ENCODE measurements at places on chromosomes 1 and 21. TPM values are rescaled to one million over a fixed set of nuclear protein-coding genes. Genes with fewer than 3 reads are reported as not detected.
A peak's percentile ranks its signal among the peaks of the same experiment; 100 is the strongest.

- no peak overlapping the region for H3K4me3 ChIP-seq
- H3K27me3 ChIP-seq = no peaks in the 10 kb centered on the region
- no peaks in the 10 kb centered on the region for H3K36me3 ChIP-seq
These were observed 296.2 kb upstream of the VAMP3 start for GRCh38 chr1:7474786-7475502.

- H3K4me1 ChIP-seq = peaks cover 5% of the 10 kb centered on the region
- H3K4me3 ChIP-seq = no peak overlapping the region
- DNase-seq = peak; percentile 70
- H3K27ac ChIP-seq = no peak overlapping the region
These were observed 92.5 kb downstream of the LACTBL1 start for GRCh38 chr1:22880174-22880601.

- peaks cover 11% of the 10 kb centered on the region for H3K4me1 ChIP-seq
- DNase-seq = no peak
- peaks cover 14% of the 10 kb centered on the region for H3K36me3 ChIP-seq
- H3K27ac ChIP-seq = no peak overlapping the region
These were observed 1.5 kb upstream of the PLK3 start for GRCh38 chr1:44798481-44799365.

- H3K27me3 ChIP-seq = no peaks in the 10 kb centered on the region
- H3K27ac ChIP-seq = peak overlapping the region; percentile 68
- peaks cover 19% of the 10 kb centered on the region for H3K36me3 ChIP-seq
- peaks cover 9% of the 10 kb centered on the region for H3K4me1 ChIP-seq
These were observed 456 bp downstream of the TOMM40L start for GRCh38 chr1:161226320-161226711.

DNA sequence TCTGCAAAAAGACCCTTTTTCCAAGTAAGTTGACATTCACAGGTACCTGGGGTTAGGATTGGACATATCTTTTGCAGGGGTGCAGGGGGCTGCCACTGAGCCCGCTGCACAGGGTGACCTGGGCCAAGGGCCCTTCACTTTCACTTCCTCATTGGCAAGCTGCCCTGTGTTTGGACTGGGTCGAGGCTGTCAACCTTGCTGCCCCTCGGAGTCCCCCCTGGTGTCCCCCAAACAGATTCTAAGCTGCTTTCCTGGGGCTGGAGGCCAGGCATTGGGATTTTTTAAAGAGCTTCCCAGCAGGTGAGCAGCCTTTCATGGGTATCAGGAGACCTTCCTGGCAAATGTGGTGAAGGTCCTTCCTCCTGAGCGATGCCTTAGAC is 7.9 kb upstream of the UMODL1 start:
- no peak overlapping the region for H3K27ac ChIP-seq
- H3K36me3 ChIP-seq = no peaks in the 10 kb centered on the region
- H3K4me3 ChIP-seq = no peak overlapping the region
- peaks cover 3% of the 10 kb centered on the region for H3K4me1 ChIP-seq
- no peak for DNase-seq

GRCh38 chr1:162367772-162368171 is 8.9 kb downstream of the SPATA46 start:
- H3K27ac ChIP-seq = no peak overlapping the region
- no peak overlapping the region for H3K4me3 ChIP-seq
- H3K4me1 ChIP-seq = no peaks in the 10 kb centered on the region
- H3K27me3 ChIP-seq = peaks cover 18% of the 10 kb centered on the region
- H3K36me3 ChIP-seq = no peaks in the 10 kb centered on the region
- DNase-seq = no peak

DNA sequence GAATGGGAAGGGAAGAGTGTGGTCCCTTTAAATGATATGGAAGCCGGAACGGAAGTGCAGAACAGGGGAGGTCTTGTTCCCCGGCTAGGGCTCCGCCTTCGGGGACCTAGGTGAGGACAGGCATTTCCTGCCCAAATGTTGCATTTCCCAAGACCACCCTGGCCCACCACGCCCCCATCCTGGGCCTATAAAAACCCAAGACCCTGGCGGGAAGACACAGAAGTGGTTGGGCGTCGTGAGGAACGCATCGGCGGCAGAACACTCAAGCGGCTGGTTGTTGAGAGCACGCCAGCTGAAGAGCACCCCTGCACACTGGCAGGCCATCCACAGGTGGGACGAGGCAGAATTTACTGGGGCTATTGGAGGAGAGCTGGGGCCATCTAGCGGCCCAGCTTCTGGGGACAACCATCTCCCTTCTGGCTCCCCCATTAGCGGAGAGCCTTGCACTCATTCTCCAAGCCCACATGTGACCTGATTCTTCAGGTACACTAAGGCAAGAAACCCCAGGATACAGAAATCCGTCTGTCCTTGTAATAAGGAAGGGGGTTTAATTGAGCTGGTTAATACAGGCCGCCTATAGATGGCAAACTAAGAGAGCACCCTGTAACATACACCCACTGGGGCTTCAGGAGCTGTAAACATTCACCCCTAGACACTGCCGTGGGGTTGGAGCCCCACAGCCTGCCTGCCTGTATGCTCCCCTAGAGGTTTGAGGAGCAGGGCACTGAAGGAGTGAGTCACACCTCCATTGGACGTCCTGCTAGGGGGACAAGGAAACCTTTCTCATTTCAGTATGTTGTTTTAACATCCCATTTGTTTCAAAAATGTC is 1327.9 kb downstream of the BRINP3 start:
- H3K27ac ChIP-seq = no peak overlapping the region
- no peaks in the 10 kb centered on the region for H3K27me3 ChIP-seq
- no peaks in the 10 kb centered on the region for H3K36me3 ChIP-seq
- no peak for DNase-seq

GRCh38 chr1:241990040-241990439 is 8.9 kb downstream of the MAP1LC3C start:
- H3K4me3 ChIP-seq = no peak overlapping the region
- DNase-seq = peak; percentile 82
- H3K27ac ChIP-seq = no peak overlapping the region
- no peaks in the 10 kb centered on the region for H3K36me3 ChIP-seq
- no peaks in the 10 kb centered on the region for H3K4me1 ChIP-seq

DNA sequence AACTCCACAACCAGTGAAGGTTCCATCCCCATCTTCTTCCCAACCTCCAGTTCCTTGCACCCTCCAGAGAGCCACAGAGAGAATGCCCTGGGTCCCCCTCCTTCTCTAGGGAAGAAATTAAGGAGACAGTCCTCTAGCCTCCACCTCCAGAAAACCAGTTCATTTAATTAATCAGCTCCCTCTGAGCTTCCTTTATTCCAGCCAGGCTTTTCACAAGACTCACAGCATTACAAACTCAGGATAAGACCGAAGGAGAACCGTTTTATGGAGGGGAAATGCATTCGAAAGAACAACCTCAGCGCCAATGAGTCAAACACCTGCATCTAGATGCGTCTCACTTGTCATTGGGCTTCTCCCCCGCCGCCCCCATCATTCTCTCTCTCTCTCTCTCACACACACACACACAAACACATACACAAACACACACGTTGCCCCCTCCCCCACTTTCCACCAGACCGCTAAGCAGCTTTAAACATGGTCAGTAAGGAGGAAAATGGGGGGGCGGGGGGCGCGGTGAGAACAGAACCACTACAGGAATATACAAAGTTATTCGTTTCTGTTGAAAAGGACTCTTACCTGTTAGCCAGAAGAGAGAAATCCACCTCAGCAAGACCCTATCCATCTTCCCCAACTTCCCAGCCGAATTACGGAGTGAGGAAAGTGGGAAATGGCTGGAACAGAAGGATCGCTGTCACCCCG is 544 bp downstream of the ILDR2 start:
- DNase-seq = no peak
- H3K4me1 ChIP-seq = no peaks in the 10 kb centered on the region
- H3K4me3 ChIP-seq = peak overlapping the region; percentile 74
- H3K27me3 ChIP-seq = peaks cover 39% of the 10 kb centered on the region
- no peak overlapping the region for H3K27ac ChIP-seq
- no peaks in the 10 kb centered on the region for H3K36me3 ChIP-seq

GRCh38 chr1:27588256-27589232 is 15.4 kb downstream of the AHDC1 start:
- no peak overlapping the region for H3K4me3 ChIP-seq
- peak overlapping the region; percentile 36 for H3K27ac ChIP-seq
- DNase-seq = peak; percentile 75
- no peaks in the 10 kb centered on the region for H3K27me3 ChIP-seq
- no peaks in the 10 kb centered on the region for H3K36me3 ChIP-seq

DNA sequence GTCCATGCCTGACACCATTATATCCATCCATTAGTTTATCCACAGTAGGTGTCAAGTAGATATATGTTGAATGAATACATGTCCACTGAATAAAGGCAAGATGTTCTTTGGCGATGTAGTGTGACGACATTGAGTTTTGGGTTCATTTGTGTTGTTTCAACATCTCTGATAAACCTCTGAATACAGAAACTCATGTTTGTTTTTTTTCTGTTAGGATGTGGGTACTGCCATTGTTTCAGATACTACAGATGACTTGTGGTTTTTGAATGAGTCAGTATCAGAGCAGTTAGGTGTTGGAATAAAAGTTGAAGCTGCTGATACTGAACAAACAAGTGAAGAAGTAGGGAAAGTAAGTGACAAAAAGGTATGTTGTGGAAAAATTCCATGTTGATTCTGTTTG is 28.1 kb downstream of the MDM4 start:
- no peaks in the 10 kb centered on the region for H3K4me1 ChIP-seq
- no peak overlapping the region for H3K27ac ChIP-seq
- peak; percentile 54 for DNase-seq
- H3K36me3 ChIP-seq = peaks cover 35% of the 10 kb centered on the region

DNA sequence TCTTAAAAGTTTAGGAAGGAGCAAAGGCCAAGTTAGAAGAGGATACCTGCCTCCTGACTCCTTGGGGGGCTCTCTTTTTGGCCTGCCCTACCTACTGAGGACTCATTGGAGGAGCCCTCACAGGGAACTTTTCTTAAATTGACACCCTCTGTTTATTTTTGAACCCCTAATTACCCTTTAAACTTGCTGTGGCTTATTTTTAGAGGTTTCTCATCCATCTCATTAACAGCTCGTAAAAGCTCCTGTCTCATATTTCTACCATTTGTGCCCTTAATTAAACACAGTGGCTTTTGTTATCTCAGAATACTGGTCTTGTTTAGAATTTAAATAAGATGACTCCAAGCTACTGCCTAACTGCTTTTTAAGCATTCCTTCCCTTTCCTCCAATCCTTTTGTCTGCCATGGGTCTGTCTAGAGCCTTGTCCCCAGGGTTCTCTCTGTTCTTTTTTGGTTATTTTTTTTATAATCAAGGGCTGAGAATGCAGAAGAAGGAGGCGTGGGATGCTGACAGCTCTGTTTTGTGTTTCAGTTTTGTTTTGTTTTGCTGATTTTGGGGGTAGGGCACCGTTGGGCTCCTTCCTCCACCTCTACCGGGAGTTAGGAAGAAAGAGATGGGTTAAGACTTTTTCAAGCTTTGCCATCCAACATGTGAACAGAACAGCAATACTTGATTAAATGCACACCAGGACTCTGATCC is 78.0 kb downstream of the SYT6 start:
- peaks cover 3% of the 10 kb centered on the region for H3K27me3 ChIP-seq
- H3K27ac ChIP-seq = no peak overlapping the region
- no peaks in the 10 kb centered on the region for H3K36me3 ChIP-seq
- no peak for DNase-seq
- H3K4me1 ChIP-seq = no peaks in the 10 kb centered on the region

- peak; percentile 91 for DNase-seq
- H3K4me3 ChIP-seq = no peak overlapping the region
- peaks cover 29% of the 10 kb centered on the region for H3K4me1 ChIP-seq
- no peaks in the 10 kb centered on the region for H3K27me3 ChIP-seq
- no peaks in the 10 kb centered on the region for H3K36me3 ChIP-seq
These were observed 47.6 kb downstream of the ATP6V1G3 start for GRCh38 chr1:198492872-198493271.

DNA sequence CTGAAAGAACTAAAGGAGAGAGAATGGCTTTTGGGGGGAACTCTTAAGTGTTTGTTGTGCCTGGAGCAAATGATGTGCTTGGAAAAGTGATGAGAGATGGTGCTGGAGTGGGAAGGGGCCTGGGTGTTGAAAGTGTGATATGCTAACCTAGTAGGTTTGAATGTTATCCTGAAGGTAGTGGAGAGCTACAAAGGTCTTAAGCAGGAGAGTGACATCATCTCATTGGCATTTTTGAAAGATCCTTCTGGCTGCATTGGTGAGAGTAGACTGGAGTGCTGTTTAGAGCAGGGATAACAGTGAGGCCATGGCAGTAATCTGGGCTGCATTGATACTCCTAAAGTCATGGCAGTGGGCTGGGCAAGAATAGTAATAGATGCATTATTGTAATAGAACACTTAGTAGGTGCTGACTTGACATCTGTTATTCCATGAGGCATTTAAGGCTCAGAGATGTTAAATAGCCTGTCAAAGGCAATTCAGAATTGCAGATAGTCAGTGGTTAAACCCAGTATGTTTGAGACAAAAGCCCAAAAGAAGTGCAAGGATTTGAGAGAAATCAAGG is 44.5 kb downstream of the MDM4 start:
- peak; percentile 72 for DNase-seq
- no peaks in the 10 kb centered on the region for H3K27me3 ChIP-seq
- H3K36me3 ChIP-seq = peaks cover 2% of the 10 kb centered on the region
- H3K27ac ChIP-seq = no peak overlapping the region

GRCh38 chr1:211641044-211641800 is 34.2 kb downstream of the NEK2 start:
- DNase-seq = no peak
- no peaks in the 10 kb centered on the region for H3K27me3 ChIP-seq

GRCh38 chr1:23393706-23394105 is 24.1 kb upstream of the ZNF436 start:
- peak; percentile 76 for DNase-seq
- H3K27me3 ChIP-seq = no peaks in the 10 kb centered on the region
- H3K36me3 ChIP-seq = no peaks in the 10 kb centered on the region
- H3K4me1 ChIP-seq = peaks cover 17% of the 10 kb centered on the region

DNA sequence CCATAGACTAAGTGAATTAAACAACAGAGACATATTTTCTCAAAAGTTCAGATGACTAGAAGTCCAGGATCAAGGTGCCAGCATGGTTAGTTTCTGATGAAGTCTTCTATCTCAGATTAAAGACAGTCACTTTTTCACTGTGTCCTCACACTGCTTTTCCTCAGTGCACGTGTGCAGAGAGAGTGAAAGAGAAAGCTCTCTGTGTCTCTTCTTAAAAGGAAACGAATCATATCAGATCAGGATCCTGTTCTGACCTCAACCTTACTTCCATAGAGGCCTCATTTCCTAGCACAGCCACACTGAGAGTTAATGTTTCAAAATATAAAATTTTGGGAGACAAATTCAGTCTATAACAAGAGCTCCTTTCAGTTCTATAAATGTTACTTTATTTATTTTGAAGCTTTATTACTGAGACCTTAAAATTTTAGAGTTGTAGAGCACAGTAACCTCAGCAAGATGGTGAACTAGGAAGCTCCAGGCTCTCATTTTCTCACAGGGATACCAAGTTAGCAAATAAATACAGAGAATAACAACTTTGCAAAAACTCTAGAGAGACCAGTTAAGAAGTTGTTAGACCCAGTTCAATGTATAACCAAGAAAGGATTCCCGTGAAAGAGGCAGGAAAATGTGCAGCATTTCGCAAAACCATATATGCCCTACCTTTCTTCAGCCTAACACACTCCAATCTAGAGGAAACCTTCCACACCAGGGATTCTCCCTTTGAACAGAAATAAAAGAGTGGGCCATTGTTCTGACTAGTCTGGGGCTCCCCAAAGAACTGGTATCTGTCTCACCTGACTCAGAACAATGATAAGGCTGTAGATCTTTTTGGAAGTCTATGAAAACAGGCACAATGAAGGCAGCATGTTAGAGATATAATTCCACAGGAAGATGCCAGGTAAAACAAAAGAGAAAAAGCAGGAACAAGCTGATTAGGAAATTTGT is 372.2 kb downstream of the MRPL39 start:
- H3K4me3 ChIP-seq = no peak overlapping the region
- no peaks in the 10 kb centered on the region for H3K36me3 ChIP-seq
- H3K27me3 ChIP-seq = no peaks in the 10 kb centered on the region
- no peaks in the 10 kb centered on the region for H3K4me1 ChIP-seq
- H3K27ac ChIP-seq = no peak overlapping the region
- DNase-seq = no peak

Gene RIPPLY3
- 0.07 TPM for polyA plus RNA-seq

Gene SPATA45
- not detected for polyA plus RNA-seq

Gene HTR6
- polyA plus RNA-seq = not detected
